WTC11 (cell line): ENCODE measurements at places on chromosomes 4 and X. TPM values are rescaled to one million over a fixed set of nuclear protein-coding genes. Genes with fewer than 3 reads are reported as not detected.

DNA sequence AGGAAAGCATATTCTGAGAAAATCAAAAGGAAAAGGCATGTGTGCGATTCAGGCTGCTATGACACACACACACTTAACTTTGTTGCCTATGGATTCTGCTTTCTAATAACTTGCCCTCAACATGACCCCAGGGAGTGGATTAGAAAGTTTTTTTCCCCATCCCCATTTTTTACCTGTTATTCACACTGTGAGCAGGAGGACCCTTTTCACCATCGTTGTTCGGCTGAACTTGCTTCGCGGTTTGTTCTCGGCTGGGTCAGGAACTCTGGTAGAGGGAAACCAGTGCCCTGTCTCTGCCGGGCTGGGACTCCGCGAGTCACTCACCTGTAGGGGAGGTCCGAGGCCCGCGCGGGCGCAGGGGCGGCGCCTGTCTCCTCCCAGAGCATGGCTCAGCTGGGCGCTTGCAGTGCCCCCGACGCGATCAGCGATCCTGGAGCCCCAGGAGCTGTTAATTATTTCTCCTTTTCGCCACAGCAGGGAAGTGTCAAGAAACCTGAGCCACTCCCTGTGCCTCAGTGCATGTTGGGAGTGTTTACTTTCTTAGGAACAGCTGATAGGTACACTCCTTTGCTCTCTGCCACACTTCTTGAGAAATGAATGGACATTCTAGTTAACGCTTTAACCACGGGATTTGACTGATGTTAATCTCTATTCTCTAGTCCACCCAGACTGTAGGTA is at the start of gene RASSF6:
TSS of gene RASSF6 (minus strand) at position 322 of the 678 bp plus-strand sequence. CDS start 8,641 bp downstream, outside the sequence.
- H3K36me3 ChIP-seq: no peaks in the 10 kb centered on the region
- H3K27ac ChIP-seq: 0 out of 2 replicates have a peak within 1 kb of the TSS, but pooled peaks have one; percentile 15
- peaks cover 18% of the 10 kb centered on the region for H3K4me1 ChIP-seq
- H3K27me3 ChIP-seq: peaks cover 20% of the 10 kb centered on the region

Gene KLHL13
- total RNA-seq: 5.9 to 7.7 TPM (median 6.0 TPM) in 3 replicates

- H3K27me3 ChIP-seq: no peaks in the 10 kb centered on the region
- H3K4me3 ChIP-seq: no peak overlapping the region
- no peaks in the 10 kb centered on the region for H3K36me3 ChIP-seq
- H3K27ac ChIP-seq: no peak overlapping the region
These were observed 126.9 kb downstream of the UNC5C start for GRCh38 chr4:95421869-95422268.

GRCh38 chrX:21373637-21374162 is 518 bp upstream of the CNKSR2 start:
- no peak overlapping the region for H3K27ac ChIP-seq
- H3K4me1 ChIP-seq: peaks cover 14% of the 10 kb centered on the region
- no peaks in the 10 kb centered on the region for H3K36me3 ChIP-seq

DNA sequence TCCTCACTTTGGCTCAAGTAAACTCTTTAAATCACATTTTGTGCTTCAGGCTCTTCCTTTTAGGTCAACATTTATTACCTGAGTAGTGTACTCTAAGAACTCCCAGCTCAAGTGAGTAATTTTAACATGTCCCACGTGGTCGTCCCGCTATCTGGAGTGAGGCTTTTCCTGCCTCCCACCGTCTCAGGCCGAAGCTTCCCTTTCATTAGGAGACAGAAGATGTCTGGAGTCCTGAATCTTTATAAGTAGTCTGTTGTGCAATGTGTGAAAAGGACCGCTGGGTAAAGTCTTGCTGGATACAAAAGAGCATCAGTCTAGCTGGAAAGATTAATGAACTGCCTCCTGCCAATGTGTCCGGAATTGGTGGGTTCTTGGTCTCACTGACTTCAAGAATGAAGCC is 117.7 kb upstream of the NEIL3 start:
- peaks cover 22% of the 10 kb centered on the region for H3K4me1 ChIP-seq
- peaks cover 13% of the 10 kb centered on the region for H3K36me3 ChIP-seq
- no peak overlapping the region for H3K27ac ChIP-seq
- H3K4me3 ChIP-seq: no peak overlapping the region

Gene MAGEA3
- 0.80 to 1.8 TPM (median 1.1 TPM) in 3 replicates for total RNA-seq

- H3K27me3 ChIP-seq: peaks cover 27% of the 10 kb centered on the region
- H3K27ac ChIP-seq: no peak overlapping the region
- H3K4me3 ChIP-seq: no peak overlapping the region
- no peak for DNase-seq
- H3K4me1 ChIP-seq: peaks cover 27% of the 10 kb centered on the region
- no peaks in the 10 kb centered on the region for H3K36me3 ChIP-seq
These were observed 174.5 kb upstream of the C1QTNF7 start for GRCh38 chr4:15253349-15253748.
